Left lung (tissue), 14 donors: ENCODE measurements at places on chromosomes 5 and 9. TPM values are rescaled to one million over a fixed set of nuclear protein-coding genes. Genes with fewer than 3 reads are reported as not detected.

The INSL4 gene
- total RNA-seq, result not detected

The GALNT12 gene
- 21.3 TPM for total RNA-seq

DNA sequence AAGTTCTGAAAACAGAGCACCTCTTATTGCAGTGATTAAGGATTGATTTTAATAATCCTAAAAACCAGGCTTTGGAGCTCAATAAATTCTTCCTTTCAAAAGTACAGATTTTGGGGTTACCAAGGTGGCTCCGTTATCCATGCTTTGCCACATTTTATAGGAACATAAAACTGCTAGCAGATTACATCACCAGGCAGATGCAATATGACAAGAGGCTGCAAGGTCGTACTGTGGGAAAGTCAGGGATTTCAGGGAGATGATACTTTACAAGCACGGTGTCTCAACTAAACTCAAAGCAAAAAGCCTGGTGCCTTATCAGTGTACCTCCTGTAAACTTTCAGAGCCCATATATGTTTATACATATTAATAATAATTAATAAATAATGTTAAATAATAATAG, 28.6 kb downstream of the ADAMTSL1 start:
- no peaks in the 10 kb centered on the region for H3K36me3 ChIP-seq
- DNase-seq, result no peak
- H3K27me3 ChIP-seq, result no peaks in the 10 kb centered on the region
- H3K27ac ChIP-seq, result no peak overlapping the region
- H3K4me1 ChIP-seq, result peaks cover 6% of the 10 kb centered on the region

GRCh38 chr5:156929366-156929948, 33.6 kb downstream of the TIMD4 start:
- H3K4me3 ChIP-seq, result no peak overlapping the region
- no peaks in the 10 kb centered on the region for H3K36me3 ChIP-seq
- H3K27me3 ChIP-seq, result no peaks in the 10 kb centered on the region
- DNase-seq, result no peak
- no peaks in the 10 kb centered on the region for H3K4me1 ChIP-seq

DNA sequence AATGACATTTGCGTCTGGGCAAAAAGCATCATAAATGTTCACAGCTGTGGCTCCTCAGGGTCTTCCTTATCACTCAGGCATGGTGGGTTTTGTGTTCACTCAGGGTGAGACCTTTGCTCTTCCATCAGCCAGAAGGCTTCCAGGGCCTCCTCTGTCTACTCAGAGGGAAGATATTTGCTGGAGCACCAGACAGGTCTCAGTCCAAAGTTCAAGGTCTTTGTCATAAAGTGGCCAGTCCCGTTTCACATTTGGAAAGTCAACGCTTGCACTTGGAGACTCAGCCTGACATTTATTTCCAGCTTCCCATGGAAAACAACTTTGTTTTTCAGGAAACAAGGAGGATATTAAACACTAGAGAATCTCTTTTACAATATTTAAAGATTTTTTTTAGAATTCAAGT, 12.2 kb upstream of the CARTPT start:
- H3K27me3 ChIP-seq, result no peaks in the 10 kb centered on the region
- no peak overlapping the region for H3K27ac ChIP-seq
- no peaks in the 10 kb centered on the region for H3K36me3 ChIP-seq
- no peak overlapping the region for H3K4me3 ChIP-seq
- no peaks in the 10 kb centered on the region for H3K4me1 ChIP-seq
- no peak for DNase-seq
